Frontal cortex (tissue), 4 donors: ENCODE measurements at places on chromosomes 13 and 19. TPM values are rescaled to one million over a fixed set of nuclear protein-coding genes. Genes with fewer than 3 reads are reported as not detected.

The ZNF729 gene
- total RNA-seq: not detected

The ZNF44 gene
- total RNA-seq: 17.5 TPM

- DNase-seq: no peak
Measured at GRCh38 chr13:30585748-30586262, 31.9 kb upstream of the USPL1 start.

- DNase-seq: no peak
Measured at GRCh38 chr13:105442949-105443699, 1092.3 kb downstream of the EFNB2 start.

GRCh38 chr13:45195421-45195820, 5.4 kb downstream of the KCTD4 start:
- DNase-seq: no peak

- DNase-seq: no peak
Measured at GRCh38 chr13:35598790-35599369, 122.4 kb upstream of the MAB21L1 start.

DNA sequence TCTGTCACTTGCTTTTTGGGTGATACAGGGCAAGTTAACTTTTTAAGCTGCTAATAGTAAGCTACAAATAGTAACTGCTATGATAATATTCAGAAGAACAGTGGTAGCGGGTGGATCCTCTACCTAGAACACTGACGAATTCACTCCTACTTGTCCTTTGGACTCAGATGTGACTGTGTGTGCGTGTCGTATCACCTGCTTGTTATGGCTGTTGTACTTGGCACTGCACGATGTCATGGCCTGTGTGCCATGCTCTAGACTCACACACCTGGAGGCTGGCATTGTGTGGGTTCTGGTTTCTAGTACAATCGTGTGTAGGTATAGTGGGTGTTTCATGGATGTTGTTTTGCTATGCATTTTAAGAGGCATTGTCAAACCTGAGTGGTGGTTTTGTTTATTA, 130.8 kb downstream of the ATP8A2 start:
- no peak for DNase-seq

- no peak for DNase-seq
Measured at GRCh38 chr13:105732806-105733529, 802.5 kb downstream of the EFNB2 start.

- no peak for DNase-seq
Measured at GRCh38 chr13:113126265-113127150, 3.9 kb downstream of the F10 start.

- DNase-seq: no peak
Measured at GRCh38 chr13:50512474-50513299, 330.8 kb downstream of the DLEU7 start.

DNA sequence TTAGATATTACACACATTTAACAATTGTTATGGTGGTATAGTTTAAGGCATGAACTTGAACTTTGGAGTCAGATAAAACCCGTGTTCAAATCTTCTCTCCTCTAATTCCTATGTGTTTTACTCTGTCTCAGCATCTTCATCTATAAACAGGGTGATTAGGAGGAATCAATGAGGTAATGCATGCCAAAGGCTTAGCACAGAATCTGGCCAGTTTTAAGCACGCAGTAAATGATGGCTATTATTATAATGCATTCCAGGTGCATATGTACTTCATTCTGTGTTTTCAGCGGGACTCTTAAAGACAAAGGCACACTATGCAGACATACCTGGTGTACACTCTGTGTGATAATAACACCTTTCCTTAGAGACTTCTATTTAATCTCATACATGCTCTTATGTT, 88.0 kb upstream of the FRY start:
- DNase-seq: no peak
